ENCODE measurements at places on chromosomes 12 and 14.

GRCh38 chr14:39268393-39268792, 34.7 kb downstream of the MIA2 start:
- peak; percentile 15 for DNase-seq

- no peak for DNase-seq
These were observed 122.9 kb upstream of the PCED1B start for GRCh38 chr12:46956451-46957035.

GRCh38 chr14:94673071-94673470, 60.9 kb downstream of the SERPINA3 start:
- DNase-seq = no peak

- no peak for DNase-seq
These were observed 214.4 kb downstream of the BCL11B start for GRCh38 chr14:99057576-99058083.

DNA sequence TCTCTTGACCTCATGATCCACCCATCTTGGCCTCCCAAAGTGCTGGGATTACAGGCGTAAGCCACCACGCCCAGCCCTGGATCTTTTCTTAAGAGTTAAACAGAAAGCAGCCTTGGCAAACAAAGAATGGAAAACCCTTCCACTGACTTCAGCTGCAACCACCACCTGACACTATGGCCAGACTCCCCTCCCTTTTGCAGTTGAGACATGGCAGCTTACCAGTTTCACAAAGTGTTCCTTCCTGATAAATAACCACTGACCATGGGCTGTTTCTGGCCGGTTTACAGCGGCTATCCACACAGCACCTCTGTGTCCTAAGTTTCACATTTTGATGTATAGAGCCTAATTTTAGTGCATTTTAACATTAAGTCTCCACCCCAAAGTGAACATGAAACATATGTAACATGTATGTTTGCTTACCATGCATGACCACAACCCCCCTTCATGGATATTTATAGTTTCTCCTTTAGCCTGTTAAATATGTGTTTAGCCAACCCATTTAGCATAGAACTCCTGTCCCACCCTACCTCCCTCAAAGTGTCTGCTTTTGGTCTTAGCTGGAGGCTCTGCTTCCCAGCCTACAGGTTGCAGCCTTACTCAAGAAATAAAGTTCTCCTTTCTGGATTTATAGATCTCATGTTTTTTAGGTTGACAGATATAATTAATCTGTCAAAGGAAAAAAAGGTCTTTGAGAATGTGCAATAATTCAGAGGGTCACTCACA, 32.7 kb upstream of the RAB21 start:
- DNase-seq = no peak

Data from NCI-H345 (cell line).